ENCODE measurements at places on chromosomes 2 and 18. TPM values are rescaled to one million over a fixed set of nuclear protein-coding genes. Genes with fewer than 3 reads are reported as not detected.
A peak's percentile ranks its signal among the peaks of the same experiment; 100 is the strongest.

KYNU gene
- 1.6 TPM for total RNA-seq

HOXD4 gene
- 6.6 TPM for total RNA-seq

TSPYL6 gene
- not detected for total RNA-seq

EPC2 gene
- total RNA-seq = 11.1 TPM

UGT1A8 gene
- 0.35 TPM for total RNA-seq

DSG4 gene
- total RNA-seq = not detected

CD207 gene
- not detected for total RNA-seq

DNER gene
- 1.2 TPM for total RNA-seq

SLC9A4 gene
- 7.6 TPM for total RNA-seq

POMC gene
- not detected for total RNA-seq

DNA sequence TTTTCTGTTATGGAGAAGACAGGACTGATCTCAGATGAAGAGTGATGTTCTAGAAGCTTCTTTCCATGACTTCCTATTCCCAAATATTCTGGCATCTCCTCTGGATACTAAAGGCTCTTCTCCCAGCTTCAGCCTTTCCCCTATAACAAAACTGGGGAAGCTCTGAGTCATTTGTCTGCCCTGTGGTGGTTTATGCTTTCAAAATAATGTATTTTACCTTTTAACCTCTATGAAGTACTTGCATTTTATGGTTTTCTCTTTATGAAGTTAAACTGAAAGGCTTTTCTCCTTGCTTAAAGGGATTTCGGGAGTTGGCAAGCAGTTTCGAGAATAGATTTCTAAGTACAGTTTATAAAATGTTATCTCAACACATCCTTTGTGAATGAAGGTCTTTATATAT, 104.4 kb downstream of the TANC1 start:
- peak; percentile 36 for DNase-seq

DNA sequence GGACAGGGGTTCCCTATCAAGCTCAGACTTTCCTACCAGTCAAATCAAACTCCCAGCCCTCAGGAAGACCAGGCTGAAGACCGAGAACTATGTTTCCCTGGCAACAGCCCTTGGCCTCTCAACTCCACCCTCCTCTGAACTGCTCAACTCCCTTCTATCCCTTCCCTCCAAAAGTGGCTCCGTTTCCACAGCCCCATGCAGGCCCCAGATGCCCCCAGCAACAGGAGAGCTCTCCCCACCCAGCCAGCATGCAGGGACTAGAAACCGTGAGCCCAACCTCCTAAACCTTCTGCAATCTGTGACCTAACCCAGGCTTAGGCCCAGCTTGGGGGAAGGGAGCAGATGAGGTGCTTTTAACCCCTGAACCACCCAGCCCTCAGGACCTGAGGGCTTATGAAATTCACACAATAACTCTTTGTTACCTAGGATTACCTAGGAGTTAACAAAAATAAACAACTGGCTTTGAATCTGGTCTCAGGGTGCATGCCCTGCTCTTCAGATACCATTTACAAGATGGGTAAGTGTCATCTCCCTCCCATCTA, 87.2 kb downstream of the BCL11A start:
- DNase-seq = no peak

DNA sequence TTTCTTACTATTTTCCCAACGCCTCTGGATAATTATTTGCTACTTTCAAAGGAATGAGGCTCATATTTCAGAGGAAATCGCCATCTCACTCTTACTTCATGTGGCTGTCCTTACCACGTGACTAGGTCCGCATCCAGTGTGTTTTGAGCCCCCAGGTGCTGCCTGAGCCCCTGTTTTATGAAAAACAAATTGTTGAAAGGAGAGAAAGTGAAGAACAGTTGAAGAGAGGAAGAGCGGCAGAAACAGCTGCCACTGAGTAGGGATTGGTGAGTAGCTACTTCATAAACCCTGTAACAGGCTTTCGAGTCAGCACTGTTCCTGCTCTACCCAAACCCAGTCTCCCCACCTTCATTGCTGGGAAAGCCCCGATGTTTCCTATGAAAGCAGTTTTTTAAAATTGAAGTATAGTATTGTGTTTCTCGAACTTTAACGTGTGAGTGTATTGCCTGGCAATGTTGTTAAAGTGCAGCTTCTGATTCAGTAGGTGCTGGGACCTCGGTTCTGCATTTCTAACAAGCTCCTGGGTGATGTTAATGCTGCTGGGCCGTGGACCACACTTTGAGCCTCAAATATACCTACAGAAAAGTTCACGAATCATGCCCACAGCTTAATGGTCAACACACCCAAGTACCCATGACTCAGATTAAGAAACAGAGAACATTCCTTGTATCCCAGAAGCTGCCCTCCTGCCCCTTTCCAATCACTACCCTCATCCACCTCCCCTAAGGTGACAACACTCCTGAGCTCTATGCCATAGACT, 39.7 kb downstream of the TMEM177 start:
- DNase-seq = peak; percentile 89

GRCh38 chr2:37168217-37168981, 11.6 kb upstream of the EIF2AK2 start:
- peak; percentile 46 for DNase-seq

GRCh38 chr2:43399515-43400264, 173.3 kb upstream of the ZFP36L2 start:
- peak; percentile 76 for DNase-seq

- DNase-seq = no peak
These were observed 99.6 kb downstream of the CELF4 start for GRCh38 chr18:37465958-37466357.

- no peak for DNase-seq
These were observed 88.1 kb upstream of the CYP26B1 start for GRCh38 chr2:72235497-72236415.

DNA sequence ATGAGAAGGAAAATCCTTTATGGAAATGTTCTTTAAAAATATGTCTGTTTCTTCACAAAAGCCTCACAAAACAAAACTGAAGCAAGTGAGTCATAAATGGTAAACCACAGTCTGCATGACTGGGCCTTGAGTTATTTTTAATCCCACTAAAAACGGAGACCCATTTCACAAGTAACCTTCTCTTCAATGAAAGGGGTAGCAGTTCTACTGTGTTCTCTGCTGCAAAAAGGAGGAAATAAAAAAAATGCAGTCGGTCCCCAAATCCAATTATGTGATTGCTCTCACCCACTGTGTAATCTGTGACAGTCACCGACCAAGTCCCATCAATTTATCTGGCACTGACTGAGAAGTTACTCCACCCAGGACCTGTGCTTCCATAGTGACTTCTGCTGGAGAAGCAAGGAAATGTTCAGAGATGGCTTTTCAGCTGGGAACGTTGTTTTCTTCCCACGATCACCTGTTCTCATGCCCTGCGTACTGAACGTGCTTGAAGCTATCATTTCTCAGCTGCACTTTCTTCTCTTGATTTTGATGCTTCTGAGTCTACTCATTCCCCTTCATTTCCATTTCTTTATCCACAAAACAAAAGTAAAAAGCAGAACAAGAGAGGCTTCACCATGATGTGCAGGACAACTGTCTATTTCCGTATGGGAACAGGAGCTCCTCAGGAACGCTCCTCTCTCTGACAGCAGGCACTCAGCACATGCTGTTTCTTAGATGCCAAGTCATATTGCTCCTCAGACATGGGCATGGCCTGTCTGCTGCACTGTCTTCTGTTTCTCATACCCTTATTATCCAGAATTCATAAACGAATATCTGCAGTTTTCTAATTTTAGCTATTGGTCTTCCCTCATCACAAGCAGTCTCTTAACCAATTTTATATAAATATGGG, 80.0 kb upstream of the TMEM200C start:
- peak; percentile 88 for DNase-seq

DNA sequence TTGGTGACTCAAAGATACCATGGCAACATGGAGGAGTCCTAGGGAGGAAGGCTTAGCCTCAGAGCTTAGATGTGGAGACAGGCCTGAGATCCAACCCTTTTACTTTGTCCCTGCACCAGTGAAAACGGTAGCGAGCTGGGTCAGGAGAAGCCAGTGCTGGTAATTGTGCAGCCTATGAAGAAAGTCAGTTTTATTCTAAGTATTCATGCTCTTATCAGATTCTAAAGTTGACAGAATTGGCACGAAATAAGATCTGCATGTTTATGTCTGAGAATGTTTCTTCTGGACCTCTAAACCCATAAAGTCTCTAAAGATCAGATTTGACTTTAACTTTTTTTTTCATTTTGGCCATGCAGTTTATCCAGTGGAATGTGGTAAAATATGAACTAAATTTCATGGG, 93.8 kb downstream of the SCG2 start:
- no peak for DNase-seq

GRCh38 chr2:111909079-111909478, 10.7 kb downstream of the MERTK start:
- peak; percentile 76 for DNase-seq

DNA sequence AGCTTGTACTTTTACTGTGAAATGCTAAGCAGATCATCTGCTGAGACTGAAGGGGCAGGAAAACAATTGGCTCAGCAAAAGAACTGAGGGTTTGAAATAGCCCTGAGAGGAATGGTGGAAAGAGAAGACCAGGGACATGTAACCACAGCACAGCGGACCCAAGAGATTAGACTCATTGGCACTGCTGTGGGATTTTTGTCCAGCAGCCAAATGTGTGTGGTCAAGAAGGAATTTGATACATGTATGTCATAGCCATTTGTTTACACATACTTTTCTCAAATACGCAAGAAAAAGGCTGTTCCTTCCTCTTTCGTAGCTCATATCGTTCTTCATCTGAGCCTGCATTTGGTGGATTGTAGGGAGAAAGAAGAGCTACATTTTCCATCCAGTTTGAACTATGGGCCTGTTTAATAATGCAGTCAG, 73.8 kb downstream of the TRABD2A start:
- peak; percentile 65 for DNase-seq

GRCh38 chr2:79235135-79235534, 75.6 kb upstream of the REG3A start:
- no peak for DNase-seq

GRCh38 chr2:42089340-42089925, 41.6 kb downstream of the PKDCC start:
- peak; percentile 29 for DNase-seq

- DNase-seq = peak; percentile 44
These were observed 22.7 kb downstream of the SP5 start for GRCh38 chr2:170737821-170738220.

DNA sequence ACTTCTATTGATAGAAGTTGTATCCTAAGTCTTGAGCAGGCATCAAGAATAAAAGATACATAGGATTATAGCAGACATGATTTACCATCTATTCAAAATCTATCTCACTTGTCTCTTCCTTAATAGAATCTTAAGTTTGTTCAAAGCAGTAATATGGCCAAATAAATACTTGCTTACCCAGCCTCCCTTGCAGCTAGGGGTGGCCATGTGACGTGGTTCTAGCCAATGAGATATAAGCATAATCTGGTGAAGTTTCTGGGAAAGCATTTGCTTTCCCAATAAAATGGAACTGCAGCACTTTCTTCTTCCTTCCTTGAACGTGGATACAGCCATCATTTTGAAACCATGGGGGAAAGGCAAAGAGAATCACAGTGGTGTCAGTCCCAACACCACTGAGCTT, 33.7 kb upstream of the SLC1A4 start:
- DNase-seq = no peak

DNA sequence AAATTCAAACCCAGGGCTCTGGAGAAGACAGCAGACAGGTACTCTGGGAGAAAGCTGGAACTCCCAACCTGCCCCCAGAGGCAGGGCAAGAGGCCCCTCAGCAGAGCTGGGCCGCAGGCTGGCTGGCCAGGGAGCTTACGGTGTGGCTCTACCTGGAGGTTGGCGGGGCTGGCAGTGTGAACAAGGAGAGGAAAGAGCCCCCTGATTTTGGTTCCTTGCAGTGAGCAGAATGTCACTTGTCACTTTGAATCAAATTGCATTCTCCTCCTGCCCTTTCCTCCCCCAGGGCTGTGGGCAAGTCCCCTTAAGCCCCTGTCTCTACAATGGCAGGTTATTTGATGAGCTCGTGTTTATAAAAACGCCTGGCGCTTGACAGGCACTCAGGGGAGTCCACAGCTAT, 32.6 kb downstream of the MYO7B start:
- no peak for DNase-seq

DNA sequence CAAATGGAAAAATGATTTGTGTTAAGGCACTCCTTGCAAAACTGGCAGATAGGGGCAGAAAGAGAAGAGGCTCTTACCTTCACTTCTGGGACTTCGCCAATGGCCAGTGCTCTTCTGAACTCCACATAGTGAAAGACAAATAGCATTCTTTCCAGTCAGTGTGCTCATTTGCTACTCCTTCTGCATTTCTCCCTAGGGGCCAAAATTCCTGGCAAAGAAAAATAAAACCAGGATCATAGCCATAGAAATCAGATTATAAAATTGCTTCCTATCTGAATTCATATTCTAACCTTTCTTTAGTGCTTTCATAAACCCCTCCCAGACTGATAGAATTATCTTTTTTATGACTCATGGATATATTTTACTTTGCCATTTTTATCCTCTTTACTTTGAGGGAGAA, 56.9 kb upstream of the PELI1 start:
- no peak for DNase-seq

DNA sequence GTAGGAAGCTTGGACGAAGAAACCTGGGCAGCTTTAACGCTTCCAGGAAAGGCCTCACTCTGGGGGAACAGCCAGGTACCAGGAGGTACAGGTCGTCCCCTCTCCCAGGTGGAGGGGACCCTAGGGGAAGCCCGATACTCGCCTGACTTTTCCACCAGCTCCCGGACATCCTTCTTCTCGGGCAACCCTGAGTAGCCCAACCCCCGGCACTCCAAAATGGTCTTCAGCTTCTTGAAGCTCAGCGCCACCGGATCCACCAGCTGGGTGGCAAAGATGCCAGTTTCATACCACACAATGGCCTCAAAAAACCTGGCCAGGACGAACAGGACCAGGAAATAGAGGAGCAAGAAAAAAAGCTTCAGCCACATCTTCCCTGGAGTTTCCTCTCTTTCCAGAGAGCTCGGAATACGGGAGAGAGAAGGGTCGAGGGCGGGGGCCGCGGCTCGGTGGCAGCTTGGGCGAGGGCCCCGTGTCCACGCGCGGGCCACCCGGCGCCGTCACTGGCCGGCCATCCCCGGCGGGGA, 1.1 kb downstream of the RNF103 start:
- DNase-seq = peak; percentile 19

DNA sequence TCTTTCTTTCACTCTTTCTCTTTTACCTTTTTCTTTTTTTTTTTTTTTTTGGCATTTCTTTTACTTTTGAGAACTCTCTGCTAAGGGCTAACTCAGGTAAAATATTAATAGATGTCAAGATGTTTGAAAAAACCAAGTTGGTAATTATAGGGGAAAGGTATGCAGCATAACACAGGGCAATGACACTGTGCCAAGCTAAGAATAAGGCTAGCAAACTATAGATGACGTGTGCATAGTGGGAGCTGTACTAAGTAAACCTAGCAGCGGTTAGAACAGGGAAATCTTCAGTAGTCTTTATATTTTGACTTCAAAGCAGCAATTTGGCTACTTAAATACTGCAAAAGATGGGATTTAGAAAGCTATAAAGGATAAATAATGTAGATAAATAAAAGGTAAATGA, 415.4 kb upstream of the RGPD4 start:
- peak; percentile 54 for DNase-seq

- no peak for DNase-seq
These were observed 166.8 kb downstream of the TWIST2 start for GRCh38 chr2:239014458-239015217.

GRCh38 chr2:100817388-100817985, 2.5 kb upstream of the NPAS2 start:
- DNase-seq = no peak
